ENCODE measurements at places on chromosomes 2 and 18. TPM values are rescaled to one million over a fixed set of nuclear protein-coding genes. Genes with fewer than 3 reads are reported as not detected.

DNA sequence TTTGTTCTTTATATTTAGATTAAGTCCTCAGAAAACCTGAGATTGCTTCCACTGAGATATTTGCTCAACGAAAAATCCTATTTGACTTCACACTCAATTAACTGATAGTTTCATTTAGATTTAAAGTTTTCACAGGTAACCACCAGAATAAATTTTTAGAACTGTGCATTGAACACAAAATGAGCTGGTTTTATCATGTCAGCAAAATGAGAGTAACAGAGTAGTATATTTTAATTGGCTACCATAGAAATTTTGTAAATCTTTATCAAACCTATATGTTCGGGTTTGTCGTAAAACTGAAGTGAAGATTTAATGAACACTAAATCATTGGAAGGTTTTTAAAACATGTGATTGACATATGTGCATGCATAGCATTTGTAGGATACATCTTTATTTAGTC lies 32.7 kb upstream of the MFF start:
- H3K4me3 ChIP-seq: no peak overlapping the region
- DNase-seq: no peak
- no peak overlapping the region for H3K27ac ChIP-seq

DNA sequence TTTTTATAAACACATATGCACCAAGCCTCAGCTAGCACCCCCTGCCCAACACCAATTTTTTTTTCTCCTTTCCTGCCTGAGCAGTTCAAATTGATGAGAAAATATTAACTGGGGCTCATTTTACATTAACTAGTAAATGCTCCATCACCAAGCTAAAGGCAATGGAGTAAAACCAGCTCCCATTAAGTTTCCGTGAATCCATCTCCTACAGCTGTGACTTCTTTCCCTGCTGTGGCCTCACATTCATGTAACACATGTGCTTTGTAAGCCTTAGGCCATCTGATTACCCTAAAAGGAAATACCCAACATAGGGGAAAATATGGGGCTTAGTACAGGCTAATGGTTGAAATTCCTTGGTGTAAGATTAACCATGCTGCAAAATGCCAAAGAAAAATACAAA lies 60.8 kb downstream of the DNER start:
- no peaks in the 10 kb centered on the region for H3K4me1 ChIP-seq
- H3K36me3 ChIP-seq: no peaks in the 10 kb centered on the region
- no peak overlapping the region for H3K27ac ChIP-seq
- peaks cover 2% of the 10 kb centered on the region for H3K27me3 ChIP-seq
- H3K4me3 ChIP-seq: no peak overlapping the region
- DNase-seq: no peak

DNA sequence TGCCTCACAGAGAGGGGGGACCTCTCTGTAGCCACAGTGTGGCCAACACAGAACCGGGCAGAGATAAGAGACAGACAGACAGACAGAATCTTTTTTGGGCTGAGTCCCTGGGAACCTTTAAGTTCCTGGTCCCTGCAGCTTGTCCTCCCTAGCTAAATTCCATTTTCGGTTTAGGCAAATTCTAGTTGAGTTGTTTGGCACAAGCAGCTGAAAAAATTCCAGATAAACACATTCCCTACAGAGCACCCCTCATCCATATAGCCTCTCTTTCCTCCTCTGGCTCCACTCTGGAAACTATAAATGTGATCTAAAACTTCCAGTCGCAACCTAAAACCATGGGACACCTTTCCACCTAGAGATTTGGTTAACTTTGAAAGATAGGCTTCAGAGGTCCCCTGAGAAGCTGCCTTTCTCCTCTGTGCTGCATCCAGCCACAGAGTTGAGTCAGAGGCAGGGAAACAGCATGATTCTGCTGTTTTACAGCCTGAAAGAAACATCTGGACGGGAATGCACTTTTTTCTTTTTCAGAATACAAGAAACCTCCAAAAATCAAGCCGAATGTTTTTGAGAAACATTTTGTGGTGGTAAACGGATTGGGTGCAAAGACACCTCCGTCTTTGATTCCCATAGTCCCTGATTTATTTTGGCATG lies 30.9 kb downstream of the SLC4A3 start:
- H3K27me3 ChIP-seq: no peaks in the 10 kb centered on the region
- no peak for DNase-seq
- no peak overlapping the region for H3K4me3 ChIP-seq
- no peaks in the 10 kb centered on the region for H3K36me3 ChIP-seq
- H3K27ac ChIP-seq: no peak overlapping the region
- H3K4me1 ChIP-seq: no peaks in the 10 kb centered on the region

- H3K27me3 ChIP-seq: no peaks in the 10 kb centered on the region
- H3K4me3 ChIP-seq: no peak overlapping the region
- no peaks in the 10 kb centered on the region for H3K4me1 ChIP-seq
Observed at GRCh38 chr2:134276381-134277172, 22.7 kb downstream of the MGAT5 start.

- H3K27ac ChIP-seq: no peak overlapping the region
- H3K27me3 ChIP-seq: no peaks in the 10 kb centered on the region
- no peaks in the 10 kb centered on the region for H3K36me3 ChIP-seq
- H3K4me1 ChIP-seq: no peaks in the 10 kb centered on the region
Observed at GRCh38 chr2:21928292-21928691, 804.5 kb downstream of the TDRD15 start.

GRCh38 chr2:1488181-1488671 lies 75.0 kb downstream of the TPO start:
- no peak for DNase-seq
- H3K4me1 ChIP-seq: no peaks in the 10 kb centered on the region
- H3K27me3 ChIP-seq: no peaks in the 10 kb centered on the region
- no peak overlapping the region for H3K4me3 ChIP-seq

- H3K36me3 ChIP-seq: no peaks in the 10 kb centered on the region
- no peaks in the 10 kb centered on the region for H3K4me1 ChIP-seq
- H3K27me3 ChIP-seq: no peaks in the 10 kb centered on the region
- no peak overlapping the region for H3K4me3 ChIP-seq
- no peak for DNase-seq
- no peak overlapping the region for H3K27ac ChIP-seq
Observed at GRCh38 chr18:36217348-36217747, 30.1 kb downstream of the MOCOS start.

Gene ALPI
- total RNA-seq: not detected

Gene MEMO1
- total RNA-seq: 71.6 TPM

Gene CDK5R2
- not detected for total RNA-seq
